ENCODE measurements at places on chromosomes 3 and 15. TPM values are rescaled to one million over a fixed set of nuclear protein-coding genes. Genes with fewer than 3 reads are reported as not detected.
A peak's percentile ranks its signal among the peaks of the same experiment; 100 is the strongest.

CFAP44 gene
- 10.3 TPM for total RNA-seq

STARD9 gene
- total RNA-seq = 8.8 TPM

RBP2 gene
- total RNA-seq = not detected

DNA sequence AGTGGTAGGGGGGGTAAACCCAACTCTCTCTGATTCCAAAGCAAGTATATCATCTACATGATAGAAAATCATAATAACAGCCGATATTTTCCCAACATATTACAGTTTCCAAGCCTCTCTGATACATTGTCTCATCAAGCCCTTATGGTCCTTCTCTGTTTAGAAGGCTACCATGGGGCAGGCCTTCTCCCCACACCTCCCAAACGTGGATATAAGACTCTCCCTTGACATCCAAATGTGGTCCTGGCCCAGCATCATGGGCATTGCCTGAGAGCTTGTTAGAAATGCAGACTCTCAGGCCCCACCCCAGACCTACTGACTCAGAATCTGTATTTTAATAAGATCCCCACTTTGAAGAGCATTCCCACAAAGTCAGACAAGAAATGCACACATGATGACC lies 17.7 kb upstream of the CCR9 start:
- DNase-seq = no peak

DNA sequence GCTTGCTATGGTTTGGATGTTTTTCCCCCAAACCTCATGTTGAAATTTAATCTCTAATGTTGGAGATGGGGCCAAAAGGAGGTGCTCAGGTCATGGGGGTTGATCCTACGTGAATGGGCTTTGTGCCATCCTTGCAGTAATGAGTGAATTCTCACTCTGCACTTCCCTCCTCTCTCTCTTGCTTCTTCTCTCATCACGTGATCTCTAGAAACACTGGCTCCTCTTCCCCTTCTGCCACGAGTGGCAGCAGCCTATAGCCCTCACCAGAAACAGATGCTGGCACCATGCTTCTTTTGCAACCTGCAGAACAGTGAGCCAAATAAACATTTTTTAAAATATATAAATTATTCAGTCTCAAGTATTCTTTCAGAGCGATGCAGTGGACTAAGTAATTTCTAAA lies 13.3 kb upstream of the PLSCR1 start:
- no peak for DNase-seq

- DNase-seq = no peak
These were observed 202.9 kb upstream of the CTNNB1 start for GRCh38 chr3:40996382-40996781.

DNA sequence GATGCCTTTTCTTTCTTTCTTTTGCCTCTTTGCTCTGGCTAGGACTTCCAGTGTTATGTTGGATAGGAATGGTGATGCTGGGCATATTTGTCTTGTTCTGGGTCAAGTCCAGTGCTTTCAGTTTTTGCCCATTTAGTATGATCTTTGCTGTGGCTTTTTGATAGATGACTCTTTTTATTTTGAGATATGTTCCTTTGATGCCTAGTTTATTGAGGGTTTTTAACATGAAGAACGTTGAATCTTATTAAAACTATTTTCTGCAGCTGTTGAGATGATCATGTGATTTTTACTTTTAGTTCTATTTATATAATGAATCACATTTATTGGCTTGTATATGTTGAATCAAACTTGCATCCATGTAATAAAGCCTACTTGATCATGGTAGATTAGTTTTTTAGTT lies 363.8 kb upstream of the RASGRP1 start:
- DNase-seq = no peak

GRCh38 chr3:48247401-48247811 lies 6.5 kb downstream of the ZNF589 start:
- DNase-seq = no peak

GRCh38 chr3:108947855-108948254 lies 5.8 kb downstream of the GUCA1C start:
- no peak for DNase-seq

DNA sequence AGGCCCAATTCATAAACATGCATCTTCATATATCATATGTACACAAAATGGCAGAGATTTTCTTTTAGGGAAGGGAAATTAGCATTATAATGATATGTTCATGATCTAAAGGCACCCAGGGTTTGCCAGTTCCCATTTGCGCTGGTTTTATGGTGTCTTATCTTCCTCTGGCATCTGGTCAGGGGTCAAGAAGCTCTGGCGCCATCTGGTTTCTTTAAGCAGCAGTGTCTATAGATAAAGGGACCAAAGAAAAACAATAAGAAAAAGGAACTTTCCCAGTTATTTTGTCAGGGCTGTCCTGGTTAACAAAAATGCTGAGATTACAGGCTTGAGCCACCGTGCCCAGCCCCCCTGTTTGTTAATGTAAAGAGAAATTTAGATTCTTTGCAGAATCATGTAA lies 3.3 kb upstream of the DCP1A start:
- peak; percentile 13 for DNase-seq

DNA sequence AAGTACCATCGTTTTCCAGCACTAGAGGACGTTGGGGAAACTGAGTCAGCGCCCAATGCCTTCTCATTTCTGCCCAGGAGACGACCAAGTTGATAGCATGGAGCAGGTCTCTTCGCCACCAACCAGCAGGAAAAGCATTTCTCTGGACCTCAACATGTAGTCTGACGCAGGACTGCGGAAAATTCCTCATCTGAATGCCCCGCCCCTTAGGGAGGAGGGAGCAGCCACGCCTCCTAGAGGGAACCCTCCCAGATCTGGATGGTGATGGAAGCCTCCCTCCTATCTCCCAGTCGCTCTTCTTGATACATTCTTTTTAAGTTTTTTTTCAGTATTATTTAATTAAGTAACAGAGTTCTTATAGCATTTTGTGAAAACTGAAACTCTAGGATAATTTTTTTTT lies 17.4 kb upstream of the MINDY4B start:
- no peak for DNase-seq

- DNase-seq = no peak
These were observed 4.7 kb downstream of the NUP210 start for GRCh38 chr3:13415236-13415986.

DNA sequence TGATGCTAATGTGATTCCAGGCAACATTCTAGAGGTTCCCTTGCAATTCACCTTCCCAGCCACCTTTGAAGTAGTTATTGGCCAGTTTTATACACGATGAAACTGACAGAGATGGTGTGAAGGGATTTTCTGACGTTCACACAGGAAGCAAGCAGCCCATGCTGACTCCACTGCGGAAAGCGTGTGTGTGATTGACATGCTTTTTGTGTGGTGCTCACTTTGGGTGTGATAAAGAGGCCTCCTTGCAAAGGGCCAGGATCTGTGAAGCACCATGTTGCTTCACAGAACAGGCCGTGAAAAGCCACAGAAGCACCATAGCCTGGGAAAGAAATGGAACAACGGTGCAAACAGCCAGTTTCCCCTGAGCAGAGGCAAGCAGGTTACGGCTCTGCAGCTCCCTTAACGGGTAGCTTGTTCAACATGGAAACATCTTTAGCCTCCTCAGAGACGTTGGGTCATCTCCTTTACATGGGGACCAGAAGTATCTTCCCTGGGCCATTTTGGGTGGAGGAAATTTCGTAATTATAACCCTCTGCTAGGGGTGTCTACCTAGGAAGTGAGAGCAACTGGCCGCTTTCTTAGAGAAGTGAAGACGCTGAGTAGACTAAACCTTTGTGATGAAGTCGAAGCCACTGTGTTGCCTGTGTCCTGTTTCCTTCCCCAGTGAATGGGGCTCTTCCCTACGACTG lies 108.5 kb downstream of the APBA2 start:
- DNase-seq = no peak

- DNase-seq = no peak
These were observed 158.8 kb downstream of the CLSTN2 start for GRCh38 chr3:140093742-140094141.

DNA sequence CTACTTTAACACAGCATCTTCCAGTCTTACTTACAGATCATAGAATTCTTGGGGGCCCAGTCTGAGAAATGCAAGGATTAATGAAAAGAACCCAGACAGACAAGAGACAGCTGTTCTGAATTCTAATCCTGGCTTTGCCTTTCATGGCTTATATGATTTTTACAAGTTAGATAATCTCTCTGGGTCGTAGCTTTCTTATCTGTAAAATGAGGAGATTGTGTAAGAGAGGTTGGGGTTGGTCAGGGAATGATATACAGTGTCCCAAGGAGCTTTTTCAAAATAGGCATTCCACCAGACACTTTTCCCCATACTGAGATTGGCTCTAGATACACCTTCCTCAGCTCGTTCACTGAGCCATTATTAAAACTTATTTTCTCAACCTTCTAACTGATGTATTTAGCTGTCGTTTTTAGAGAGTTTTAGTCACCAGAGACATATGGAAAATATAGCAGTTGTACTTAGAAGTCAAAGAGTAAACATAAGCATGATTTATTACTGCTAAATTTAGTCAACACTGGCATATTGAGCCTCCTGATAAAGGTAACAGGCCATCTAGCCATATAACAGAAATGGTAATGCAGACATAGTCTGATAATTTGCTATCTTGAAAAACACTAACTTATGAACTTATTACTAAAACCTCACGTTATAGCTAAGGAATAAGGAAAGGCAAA lies 163.0 kb upstream of the MLF1 start:
- no peak for DNase-seq

- no peak for DNase-seq
These were observed 47.7 kb downstream of the PDZRN3 start for GRCh38 chr3:73576999-73577461.

All from activated CD4-positive, alpha-beta T cell treated with anti-CD3 and anti-CD28 coated beads, Interleukin-2, amount 10 ng/mL, durations not matched to agents 7 days and 5 days (primary cell).